ENCODE measurements at places on chromosomes 4 and X.

DNA sequence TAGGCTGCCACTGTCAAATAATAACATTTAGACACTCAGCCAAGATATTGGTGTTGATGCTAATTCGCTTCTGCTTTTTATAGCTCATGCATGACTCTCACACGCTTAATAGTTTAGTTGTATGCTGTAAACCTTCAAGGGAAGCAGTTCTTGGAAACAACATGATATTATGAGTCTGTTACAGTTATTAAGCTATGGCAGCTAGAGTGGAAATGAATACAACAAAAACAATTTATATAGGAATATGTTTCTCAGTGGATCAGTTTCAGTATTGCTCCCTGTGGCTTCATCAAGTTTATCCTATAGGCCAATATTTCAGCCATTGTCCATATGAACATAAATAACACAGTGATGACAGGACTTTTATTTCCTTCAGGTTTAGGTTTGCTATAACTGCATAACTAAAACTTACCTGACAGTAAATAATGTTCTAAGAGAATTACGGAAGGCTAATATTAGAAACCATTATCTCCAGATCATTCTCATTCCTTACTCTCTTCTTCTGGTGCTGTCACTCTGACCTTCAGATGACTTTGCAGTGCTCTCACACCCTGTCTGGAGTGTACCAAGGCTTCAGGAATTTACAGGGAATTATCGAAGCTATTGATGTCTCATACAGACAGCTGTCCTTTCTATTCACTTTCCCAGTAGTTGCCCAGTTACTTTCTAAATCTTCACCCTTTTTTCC is 555.0 kb downstream of the ANKRD50 start:
- no peak for DNase-seq

- DNase-seq, result peak; percentile 34
Observed at GRCh38 chr4:123869286-123870215, 473.0 kb downstream of the SPRY1 start.

DNA sequence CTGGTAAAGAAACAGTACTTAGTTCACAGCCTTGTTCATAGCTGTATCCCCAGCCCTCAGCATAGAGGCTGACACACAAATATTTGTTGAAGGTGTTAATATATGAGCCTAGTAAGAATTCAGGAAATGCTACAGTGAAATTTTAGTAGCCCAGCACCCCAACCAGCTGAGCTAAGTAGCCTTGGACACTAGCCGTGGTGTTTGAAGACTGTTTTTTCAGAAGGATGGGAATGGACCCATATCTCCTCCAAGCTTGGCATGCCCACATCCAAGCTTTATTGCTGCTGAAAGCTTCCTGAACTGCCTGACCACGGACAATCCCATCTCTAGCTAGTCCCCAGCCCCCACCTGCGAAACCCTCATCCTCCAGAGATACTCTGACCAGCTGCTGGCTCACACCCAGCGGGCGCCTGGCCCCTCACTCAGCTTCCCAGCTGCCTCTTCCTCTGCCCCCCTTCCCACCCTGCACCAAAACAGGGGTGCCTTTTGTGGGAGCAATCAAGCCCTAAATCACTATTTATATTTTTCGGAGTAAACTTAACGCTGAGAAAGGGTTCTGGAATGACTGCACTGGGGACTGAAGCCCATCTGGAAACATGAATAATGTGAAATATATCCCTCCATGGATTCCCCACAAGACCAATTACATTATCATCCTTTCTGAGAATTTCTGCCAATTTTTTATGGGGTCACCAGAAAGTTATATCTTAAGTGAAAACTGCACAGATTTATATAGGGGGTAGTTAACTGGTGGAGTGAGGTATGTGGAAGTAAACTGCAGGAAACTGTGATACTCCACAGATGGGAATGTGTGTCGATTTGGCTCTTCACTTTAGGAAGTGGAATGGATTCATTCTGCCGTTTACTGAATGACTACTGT is 41.1 kb upstream of the CBR4 start:
- peak; percentile 66 for DNase-seq

- no peak for DNase-seq
Observed at GRCh38 chrX:153573984-153574383, 25.0 kb downstream of the CCNQ start.

- DNase-seq, result no peak
Observed at GRCh38 chrX:17559728-17560379, 177.4 kb upstream of the SCML1 start.

DNA sequence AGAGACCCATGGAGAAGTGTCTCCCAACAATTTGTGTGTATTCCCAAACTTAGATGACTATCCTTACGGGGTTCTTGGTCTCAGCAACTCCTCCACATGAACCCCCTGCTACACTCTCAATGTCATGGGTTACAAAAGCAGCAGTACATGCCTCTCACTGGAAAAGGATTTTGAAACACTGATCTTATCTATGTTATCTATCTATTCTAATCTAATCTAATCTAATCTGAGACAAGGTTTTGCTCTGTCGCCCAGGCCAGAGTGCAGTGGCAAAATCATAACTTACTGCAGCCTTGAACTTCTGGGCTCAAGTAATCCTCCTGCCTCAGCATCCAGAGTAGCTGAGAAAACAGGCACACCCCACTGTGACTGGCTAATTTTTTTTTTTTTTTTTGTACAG is 19.3 kb downstream of the TSPAN5 start:
- no peak for DNase-seq

- no peak for DNase-seq
Observed at GRCh38 chr4:155614111-155614762, 52.4 kb upstream of the GUCY1A1 start.

DNA sequence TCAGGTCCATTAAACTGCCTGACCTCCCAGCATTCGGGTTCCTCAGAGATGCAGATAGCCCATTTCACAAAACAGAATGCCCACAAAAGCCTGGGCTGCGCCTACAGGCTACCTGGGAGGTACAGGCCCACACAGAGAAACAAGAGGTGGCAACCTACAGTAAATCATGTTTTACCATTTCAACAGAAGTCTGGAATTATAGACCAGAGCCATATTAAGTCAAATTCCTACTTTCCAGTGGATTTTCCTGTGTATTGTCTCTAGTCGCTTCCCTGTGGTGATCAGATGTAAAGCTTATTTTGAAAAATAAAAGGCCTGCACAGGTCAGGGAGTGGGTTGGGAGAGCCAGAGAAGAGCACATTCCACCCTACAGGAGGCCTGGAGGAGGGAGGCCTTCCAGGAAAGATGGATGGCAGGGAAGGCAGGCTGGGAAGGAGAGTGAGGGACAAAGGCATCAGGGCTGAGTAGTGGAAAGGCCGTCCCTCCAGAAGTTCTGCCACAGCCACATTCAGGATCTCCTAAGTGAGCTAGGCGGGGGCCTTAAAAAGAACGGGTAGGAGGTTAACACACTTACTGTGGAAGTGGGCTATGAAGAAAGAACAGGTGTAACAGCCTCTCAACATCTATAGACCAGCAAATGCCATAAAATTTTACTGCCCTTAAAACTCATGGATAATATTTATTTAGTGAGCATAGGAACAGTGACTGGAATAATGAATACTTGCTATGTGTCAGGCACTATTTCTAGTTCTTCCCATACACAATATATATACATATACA is 19.0 kb upstream of the USO1 start:
- DNase-seq, result no peak

DNA sequence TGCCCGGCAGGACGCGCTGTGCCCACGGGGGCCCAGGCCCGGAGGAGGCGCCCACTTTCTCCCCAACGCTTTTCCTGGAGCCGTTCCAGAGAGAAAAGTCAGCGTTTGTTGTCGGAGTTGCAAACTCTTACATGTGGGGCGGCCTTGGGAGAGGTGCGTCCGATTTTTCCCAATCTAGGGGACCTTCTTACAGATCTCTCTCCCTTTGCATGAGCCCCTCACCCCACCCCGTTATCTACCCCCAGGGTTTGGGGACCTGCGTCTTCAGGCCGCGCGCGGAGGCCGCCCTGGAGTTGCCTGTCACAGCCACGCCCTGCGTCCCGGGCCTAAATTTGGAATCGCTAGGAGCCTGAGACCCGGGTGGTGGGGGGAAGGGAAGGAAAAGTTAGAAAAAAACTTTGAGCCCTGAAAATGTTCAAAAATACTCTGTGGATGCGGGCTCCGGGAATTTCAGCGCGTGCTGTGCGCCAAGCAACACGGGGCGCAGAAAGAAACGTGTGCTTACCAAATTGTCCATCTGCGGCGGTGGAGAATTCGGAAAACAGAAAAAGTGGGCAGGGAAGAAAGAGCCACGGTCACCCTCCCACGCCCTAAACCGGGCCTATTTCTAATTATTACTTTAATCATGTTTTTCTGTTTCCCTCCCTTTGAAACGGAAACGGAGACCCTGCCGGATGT is 587 bp downstream of the CD99 start:
- peak; percentile 71 for DNase-seq

GRCh38 chrX:63764946-63765345 is 20.1 kb downstream of the ARHGEF9 start:
- no peak for DNase-seq
